WTC11 (cell line): ENCODE measurements at places on chromosomes 6 and 20.

- no peak for DNase-seq
These were observed 180.6 kb downstream of the PTPRK start for GRCh38 chr6:128339635-128340450.

GRCh38 chr6:14328163-14328562 is 210.6 kb downstream of the CD83 start:
- DNase-seq, result no peak

- DNase-seq, result no peak
These were observed 10.1 kb upstream of the CFAP206 start for GRCh38 chr6:87397656-87398055.

DNA sequence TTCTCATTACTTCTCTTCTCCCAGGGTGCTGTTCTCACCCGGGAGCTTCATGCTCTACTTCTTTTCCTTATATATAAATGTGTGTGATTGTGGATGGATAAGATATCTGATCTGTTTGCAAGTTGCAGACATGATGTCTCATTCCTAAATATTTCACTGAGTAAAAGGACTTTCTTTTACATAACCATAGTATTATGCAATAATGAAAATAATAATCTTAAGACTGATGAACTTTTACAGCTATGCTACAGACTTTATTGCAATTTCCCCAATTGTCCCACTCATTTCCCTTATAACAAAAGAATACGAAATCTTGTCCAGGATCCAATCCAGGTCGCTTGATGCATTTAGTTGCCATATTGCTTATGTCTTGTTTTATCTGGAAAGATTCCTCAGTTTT is 284.5 kb upstream of the JAG1 start:
- DNase-seq, result no peak

DNA sequence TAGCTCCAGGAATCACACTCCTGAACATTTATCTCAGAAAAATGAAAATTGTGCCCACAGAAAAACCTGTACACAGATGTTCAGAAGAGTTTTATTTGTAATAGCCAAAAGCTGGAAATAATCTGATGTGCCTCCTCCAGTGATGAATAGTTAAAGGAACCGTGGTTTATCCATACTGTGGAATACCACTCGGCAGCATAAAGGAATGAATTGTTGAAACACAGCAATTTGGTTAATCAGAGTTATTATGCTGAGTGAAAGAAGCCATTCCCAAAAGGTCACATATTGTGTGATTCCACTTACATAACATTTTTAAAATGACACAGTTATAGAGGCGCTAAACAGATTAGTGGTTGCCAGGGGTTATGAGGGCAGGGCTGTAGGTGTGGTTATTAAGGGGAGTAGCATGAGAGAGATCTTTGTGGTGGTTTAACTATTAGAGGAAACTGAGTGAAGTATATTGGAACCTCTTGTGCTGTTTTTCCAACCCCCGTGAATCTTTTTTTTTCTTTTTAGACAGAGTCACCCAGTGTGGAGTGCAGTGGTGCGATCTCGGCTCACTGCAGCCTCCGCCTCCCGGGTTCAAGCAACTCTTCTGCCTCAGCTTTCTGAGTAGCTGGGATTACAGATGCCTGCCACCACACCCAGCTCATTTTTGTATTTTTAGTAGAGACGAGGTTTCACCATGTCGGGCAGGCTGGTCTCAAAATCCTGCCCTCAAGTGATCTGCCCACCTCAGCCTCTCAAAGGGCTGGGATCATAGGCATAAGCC is 26.2 kb downstream of the PSMF1 start:
- no peak for DNase-seq

- no peak for DNase-seq
These were observed 40.6 kb upstream of the NFATC2 start for GRCh38 chr20:51583073-51583472.

GRCh38 chr20:23367770-23368169 is 5.8 kb downstream of the GZF1 start:
- no peak for DNase-seq

DNA sequence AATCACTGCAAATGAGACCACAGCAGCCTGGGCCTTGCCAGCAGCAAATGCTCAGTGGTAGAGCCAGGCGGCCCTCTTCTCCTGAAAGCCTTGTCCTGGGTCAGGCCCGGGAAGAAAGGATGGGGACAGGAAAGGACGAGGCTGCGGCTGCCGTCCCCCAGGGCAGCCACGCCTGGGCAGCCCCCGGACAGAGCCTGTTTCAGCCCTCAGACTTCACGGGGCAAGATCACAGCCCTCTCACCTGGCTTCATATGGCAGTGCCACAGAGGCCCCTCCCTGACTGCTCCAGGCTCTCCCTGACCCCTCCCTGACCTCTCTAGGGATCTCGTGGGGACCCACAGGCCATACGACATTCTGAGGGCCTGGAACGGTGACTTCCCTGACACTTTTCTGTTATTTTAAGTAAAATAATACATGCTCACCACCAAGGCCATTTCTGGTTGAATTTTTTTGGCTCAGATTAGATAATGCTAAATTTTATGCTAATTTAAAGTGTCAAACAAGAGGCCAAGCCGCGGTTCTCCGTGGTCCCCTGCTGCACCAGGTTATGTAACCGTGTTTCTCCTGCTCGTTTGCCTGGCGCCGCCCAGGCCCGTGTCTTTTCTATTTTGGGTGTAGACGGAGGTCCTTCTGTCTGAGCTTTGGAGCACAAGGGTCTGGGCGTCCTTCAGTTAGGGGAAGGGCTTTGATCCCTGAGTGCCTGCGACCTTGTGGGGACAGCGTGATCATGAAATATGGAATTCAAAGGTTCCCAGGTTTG is 59.9 kb upstream of the BHLHE23 start:
- peak; percentile 7 for DNase-seq

DNA sequence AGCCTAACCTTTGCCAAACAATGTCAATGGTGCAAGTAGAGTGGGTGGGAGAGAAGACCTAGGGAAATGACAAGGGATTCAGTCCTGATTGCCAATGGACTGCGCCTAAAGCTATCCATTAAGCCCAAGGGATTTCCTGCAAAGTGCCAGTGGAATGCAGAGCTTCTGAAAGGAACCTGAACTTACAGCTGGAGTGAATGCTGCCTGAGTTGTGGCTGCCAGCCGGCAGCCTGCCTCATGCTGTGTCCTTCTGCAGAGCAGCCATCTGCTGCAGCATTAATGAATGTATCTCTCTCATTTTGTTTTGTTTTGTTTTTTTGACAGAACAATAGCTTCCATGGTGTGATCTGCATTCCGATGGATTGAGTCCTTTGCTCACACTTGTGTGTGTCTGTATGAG is 44.7 kb downstream of the SLC35F1 start:
- DNase-seq, result peak; percentile 53

DNA sequence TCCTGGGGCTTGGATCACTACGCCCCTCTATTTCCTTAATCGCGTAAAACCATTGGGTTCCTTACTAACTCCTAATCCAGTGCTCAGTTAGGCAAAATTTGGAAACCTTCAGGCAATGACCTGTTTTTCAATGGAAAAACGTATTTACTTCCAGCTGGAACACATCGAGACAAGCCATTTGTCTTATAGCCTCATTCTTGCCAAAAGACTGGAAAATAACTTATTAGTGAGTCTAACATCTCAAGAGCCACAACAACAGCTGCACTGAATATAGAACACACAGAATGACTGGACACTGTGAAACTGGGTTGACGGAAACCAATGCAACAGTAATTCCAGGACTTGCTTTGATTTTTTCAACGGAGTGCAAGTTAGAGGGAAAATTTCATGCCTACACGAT is 125.2 kb upstream of the MAP3K7 start:
- DNase-seq, result no peak

DNA sequence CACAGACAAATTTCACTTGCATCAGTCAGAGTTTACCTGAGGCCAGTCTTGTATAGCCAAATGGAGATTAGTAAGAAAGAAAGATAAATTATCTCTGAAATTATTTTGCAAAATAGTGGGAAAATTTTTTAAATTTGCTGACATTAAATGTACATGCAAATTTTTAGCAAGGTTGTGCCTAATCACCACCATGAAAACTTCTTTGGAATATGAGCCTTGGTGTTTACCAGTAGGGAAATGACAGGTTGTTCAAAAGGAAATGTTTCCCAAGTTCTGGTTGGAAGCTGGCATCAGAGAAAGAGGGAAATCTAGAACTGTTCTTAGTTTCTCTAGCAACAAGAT is 34.4 kb upstream of the LOC128125822 start:
- DNase-seq, result no peak

- DNase-seq, result peak; percentile 74
These were observed 12.8 kb upstream of the BPI start for GRCh38 chr20:38290829-38291814.

- no peak for DNase-seq
These were observed 45.9 kb upstream of the NOP56 start for GRCh38 chr20:2606507-2607006.

- no peak for DNase-seq
These were observed 40.9 kb downstream of the GHRH start for GRCh38 chr20:37220731-37221130.

GRCh38 chr6:40925341-40925740 is 113.7 kb downstream of the UNC5CL start:
- DNase-seq, result no peak

DNA sequence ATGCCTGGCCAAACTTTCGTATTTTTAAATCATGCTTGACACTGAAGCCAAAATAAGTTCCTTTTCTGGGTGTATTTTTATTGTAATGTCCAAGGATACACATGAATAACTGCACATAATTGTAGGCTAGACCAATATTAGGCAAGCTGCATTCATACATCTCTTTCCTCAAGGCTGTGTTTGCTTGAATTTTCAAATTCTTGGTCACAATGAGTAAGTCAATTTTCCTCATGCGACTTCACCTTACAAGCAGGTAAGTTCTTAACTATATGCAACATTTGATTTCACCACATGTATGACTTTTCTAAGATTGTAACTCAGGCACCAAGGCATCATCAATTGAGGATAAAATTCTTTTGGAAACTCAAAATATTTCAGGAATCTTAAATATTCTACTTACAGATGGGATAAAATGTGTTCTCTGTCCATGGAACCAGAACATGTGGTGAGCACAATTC is 112.4 kb upstream of the ZNF217 start:
- no peak for DNase-seq

DNA sequence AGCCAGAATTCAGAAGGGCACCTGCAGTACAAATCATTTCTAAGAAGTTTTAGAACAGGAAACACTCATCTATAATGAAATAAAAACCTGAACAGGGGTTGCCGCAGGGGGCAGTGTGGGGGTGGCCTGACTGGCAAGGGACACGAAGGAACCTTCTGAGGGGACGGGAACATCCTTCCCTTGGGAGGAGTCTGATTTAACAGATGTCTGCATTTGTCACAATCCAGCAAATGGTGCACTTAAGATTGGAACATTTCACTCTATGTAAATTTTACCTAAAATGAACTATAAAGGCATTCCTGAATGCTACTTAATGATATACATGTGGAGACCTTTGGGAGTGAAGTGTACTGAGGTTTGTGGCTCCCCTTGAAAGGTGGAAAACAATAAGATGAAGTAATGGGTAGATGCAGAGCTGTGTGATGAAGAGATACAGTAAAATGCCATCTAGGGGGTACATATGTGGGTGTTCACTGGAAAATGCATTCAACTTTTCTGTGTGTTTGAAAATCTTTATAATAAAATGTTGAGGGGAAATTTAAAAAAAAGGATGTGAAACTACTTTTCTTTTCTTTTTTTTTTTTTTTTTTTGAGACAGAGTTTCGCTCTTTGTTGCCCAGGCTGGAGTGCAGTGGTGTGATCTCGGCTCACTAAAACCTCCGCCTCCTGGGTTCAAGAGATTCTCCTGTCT is 89.5 kb downstream of the SNX5 start:
- no peak for DNase-seq

DNA sequence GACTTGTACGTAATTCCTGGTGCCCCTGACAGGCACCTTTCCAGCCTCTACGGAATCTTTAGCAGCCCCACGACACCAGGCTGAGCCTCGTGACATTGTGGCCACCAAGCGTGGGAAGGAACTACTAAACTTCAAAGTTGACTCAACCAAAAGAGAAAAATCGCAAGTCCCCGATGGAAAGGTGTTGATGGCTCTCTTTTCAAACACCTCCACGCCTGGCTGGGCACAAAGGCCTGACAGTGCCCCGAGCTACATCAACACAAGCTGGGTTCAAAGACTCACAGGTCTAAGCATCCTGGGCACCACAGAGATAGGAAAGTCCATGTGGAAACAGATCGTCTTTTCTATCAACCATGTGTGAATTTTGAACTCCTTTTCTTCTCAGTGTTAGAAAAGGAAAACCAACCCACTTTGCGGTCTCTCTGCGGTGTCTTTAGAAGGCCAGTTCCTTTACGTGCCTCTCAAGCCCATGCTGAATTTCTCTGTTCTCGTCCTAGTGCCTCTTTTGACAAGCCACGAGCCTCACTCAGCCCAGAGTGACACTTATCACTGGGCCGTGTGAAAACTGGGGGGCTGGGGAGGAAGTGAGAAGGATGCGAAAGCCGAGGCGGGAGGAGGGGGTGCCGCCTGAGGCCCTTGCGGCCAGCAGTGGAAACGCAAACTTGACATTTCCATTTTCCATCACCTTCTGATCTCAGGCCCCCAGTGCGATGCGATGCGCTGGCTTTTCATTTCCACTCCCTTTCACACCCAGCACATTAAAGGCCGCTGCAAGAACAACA is 59.4 kb downstream of the GFOD1 start:
- peak; percentile 33 for DNase-seq

- no peak for DNase-seq
These were observed 1.2 kb downstream of the ZFAND3 start for GRCh38 chr6:37820718-37821079.

GRCh38 chr6:88141561-88142296 is 24.4 kb downstream of the CNR1 start:
- DNase-seq, result no peak

DNA sequence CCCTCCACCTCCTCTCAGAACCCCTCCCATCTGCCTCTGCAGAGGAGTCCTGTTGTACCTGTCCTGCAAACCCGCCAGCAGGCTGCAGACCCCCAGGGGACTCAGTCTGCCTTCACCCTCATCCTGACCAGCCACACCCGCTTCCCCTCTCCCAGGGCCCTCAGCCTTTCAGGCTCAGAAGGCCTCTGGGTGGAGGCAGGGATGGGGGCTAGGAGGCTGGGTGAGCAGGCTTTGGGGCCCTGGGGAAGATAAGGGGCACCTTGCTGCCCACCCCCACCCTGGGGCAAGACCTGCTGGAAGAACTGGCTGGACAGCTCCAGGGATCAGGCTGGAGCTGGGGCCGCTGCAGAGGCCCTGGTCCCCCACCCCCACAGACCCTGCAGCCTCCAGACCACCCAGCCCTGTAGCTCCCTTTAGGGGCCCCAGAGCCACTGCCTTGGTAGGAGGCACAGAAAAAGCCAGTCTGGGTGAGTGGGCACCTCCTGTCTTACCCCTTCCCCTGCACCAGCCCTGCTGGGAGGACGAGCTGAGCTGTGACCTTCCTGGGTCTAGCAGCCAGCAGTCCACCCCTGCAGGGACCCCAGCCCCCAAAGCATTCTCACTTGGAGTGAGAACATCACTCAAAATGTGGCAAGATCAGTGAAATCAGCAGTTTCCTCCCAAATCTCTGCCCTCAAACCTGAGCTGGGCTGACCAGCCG is 5.2 kb downstream of the TEAD3 start:
- DNase-seq, result no peak

- no peak for DNase-seq
These were observed 74.8 kb downstream of the PHACTR1 start for GRCh38 chr6:12791371-12791770.

DNA sequence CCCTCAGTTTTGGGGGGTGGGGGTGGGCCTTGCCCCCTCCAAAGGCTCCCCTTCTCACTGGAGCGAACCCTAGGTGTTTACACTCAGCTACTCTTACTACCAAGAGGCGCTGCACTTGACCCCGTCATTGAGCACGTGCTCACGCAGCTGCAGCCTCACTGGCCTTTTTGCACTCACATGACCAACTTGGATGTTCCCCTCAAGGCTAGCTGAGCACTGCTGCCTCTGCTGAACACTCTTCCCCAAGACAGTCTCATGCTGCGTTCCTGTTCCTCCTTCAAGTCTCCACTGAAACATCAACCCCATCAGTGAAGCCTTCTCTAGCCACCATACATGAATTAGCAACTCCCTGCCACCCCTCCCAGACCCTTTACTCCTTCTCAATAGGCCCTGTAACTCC is 4.0 kb downstream of the SOD2 start:
- DNase-seq, result no peak
